ENCODE measurements at places on chromosomes 3 and 15.
A peak's percentile ranks its signal among the peaks of the same experiment; 100 is the strongest.

DNA sequence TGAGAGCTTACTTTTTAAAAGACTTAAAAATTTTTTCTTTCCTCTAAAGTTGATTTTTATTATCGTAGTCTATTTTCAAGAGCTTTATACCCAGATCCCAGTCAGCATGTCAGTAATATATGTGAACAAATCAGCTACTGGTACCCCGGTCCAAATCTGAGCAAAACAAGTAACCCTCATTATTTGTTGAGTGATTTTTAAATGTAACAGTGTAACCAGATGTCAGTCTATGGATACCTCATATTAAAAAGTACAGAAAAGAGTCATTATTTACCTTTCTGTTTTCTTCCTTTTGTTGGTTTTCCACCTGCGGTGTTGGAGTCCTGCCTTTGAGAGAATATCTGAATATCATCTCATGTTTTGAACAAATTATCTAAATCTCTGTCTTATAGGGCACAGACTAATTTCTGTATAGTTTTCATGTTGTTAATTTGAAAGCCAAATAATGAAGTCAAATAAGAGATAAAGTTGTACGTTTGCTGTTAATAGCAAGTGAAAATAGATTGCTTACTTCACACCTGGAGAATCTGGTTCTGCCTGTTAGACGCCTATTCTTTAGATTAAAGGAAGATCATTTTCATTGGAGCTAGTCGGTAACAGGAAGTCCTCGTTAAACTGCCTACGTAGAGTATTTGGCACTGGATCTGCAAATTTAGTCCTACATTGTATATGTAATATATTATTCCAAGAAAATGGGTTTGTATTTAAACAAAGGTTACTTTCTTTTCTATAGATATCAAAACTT lies at the start of gene STX19:
STX19 (minus strand) TSS at position 505 of the 745 bp plus-strand sequence. CDS start 13,328 bp downstream, outside the sequence.
- DNase-seq = no peak

GRCh38 chr15:77921664-77922063 lies 155.8 kb downstream of the TBC1D2B start:
- DNase-seq = no peak

GRCh38 chr15:58433597-58434333 lies 2.0 kb downstream of the LIPC start:
- DNase-seq = no peak

DNA sequence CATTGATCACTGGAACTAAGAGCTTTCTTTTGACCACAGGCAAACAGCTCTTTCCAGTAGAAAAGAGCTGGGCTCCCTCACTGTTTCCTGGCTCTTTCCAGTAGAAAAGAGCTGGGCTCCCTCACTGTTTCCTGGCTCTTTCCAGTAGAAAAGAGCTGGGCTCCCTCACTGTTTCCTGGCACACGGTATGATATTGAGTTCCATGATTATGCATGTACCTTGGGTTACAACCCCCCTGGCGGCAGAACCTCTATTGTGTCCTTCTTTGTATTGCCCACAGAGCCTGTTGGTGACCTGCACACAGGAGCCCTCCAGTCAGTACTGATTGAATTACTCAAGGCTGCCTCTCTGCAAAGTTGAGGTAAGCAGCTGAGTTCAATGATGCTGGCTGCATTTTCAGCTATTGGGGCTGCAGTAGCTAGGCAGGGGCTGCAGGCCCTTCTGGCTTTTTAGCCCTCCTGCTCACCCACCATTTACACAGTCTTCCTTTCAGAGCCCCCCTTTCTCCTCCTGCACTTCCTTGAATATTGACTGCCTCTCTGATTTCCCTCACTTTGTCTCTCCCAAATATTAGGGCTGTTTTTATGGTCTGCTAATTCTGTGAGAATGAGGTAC lies 10.2 kb downstream of the ACKR2 start:
- no peak for DNase-seq

DNA sequence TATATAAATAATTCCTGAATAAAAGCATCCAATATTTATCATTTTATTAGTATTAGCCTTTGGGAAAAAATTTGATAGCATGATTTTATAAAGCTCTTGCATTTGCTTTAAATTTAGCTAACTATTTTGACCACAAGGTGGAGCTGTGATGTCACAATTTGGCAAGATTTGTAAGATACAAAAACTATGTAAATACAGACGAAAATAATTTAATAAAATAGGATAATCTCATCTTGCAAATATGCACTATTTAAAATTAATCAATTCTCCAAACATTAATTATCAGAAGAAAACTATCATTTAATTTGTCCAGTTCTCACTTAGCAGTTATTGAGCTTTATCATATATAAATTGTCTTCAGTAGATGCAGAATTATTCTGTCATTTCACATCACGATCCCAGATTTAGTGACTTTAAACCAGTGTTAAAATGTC lies 95.4 kb downstream of the PLOD2 start:
- DNase-seq = peak; percentile 69

- no peak for DNase-seq
Observed at GRCh38 chr3:68817243-68817642, 115.1 kb downstream of the TAFA4 start.

Measured in fibroblast of skin of right quadriceps (primary cell).